NCI-H446 (cell line): ENCODE measurements at places on chromosomes 13 and 19.
A peak's percentile ranks its signal among the peaks of the same experiment; 100 is the strongest.

DNA sequence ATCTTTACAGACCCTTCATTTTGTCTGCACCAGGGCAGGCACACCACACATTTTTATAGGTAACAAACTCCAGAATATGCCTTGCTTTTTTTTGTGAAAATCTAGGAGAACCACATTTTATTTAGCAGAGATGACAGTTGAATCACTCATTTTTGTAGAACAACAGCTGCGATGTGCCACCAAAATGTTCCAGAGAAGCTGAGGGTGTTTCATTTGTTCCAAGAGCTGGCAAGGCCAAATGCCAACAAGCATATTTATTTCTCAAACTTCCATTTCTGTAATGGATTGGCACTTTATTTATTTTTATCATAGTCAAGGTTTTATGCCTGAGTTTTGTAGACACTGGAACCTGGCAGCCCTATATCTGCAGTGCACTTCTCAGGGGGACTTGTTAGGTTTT lies 10.4 kb downstream of the OLFM4 start:
- DNase-seq, result no peak

GRCh38 chr19:1302533-1303239 lies 17.0 kb downstream of the EFNA2 start:
- DNase-seq, result no peak

DNA sequence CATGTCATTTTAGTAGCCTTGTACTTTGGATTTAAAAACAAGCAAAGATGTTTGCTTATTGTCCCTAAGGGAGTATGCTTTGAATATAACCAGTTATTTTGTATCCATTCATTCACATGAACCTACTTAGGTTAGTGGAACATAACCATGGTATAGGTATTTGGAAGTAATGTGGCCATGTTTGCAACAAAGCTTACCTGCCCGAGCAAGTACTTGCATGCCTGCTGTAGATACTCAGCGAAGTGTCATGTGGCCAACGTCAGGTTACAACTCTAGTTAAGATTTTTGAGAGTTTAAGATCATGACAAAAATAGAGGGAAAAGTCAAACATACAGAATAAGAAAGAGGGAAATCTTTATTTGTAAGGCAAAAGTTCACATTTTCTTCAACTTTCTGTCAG lies 57.2 kb downstream of the COG6 start:
- no peak for DNase-seq

- no peak for DNase-seq
These were observed 1001.1 kb downstream of the OLFM4 start for GRCh38 chr13:54029720-54030119.

DNA sequence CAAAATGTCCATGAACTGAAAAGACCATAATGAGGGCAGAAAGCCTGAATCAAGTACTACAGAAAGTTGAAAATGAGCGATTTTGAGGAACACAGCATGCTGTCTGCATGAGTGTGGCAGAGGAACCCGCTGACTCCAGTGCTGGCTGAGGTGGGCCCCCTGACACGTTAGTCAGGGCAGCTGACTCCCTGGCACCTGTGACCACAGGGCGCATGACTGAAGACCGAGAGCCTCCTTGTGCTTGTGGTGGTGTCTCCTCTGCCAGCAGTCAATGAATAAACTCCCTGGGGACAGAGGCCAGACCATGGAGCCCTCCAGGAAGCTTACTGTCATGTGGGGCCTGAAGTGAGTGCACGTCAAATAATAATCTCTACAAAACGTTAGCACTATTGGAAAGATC lies 38.4 kb upstream of the VSTM2B start:
- no peak for DNase-seq

DNA sequence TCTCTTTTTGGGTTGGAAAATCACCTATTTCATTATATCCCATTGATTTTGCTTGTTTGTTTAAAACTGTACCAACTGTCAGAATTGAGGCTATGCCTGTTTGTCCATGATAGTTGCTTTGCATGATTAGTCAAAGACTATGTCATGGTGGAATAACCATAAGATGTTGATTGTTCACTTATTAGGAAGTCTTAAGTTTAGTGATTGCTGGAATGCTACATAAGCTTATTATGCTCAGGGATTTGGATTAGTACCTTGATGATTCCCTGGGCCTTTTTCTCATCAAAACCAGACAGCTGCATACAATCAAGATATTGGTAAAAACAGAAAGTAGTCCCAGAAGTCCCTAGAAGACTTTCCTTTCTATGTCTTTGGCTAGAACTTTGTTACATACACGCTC lies 954.7 kb downstream of the PCDH9 start:
- no peak for DNase-seq

DNA sequence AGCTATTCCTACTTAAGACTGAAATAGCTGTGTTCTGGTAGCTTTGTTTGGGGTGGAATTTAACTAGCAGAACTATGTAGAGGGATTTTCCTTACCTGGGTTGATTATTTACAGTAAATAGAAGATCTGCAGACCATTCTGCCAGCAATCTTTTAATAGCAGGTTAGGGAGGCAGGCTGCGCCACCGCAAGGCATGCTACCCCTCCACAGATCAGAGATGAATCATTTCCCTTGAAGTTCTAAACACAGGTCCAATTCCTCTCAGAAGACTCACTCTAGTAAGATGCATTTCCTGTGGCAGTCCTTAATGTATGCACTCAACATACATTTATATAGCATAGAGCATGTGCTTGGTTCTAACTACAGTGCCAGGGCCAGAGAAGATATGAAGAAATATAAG lies 109.0 kb downstream of the TNFRSF19 start:
- DNase-seq, result no peak

GRCh38 chr19:13926715-13927114 lies 11.5 kb downstream of the PODNL1 start:
- DNase-seq, result no peak

DNA sequence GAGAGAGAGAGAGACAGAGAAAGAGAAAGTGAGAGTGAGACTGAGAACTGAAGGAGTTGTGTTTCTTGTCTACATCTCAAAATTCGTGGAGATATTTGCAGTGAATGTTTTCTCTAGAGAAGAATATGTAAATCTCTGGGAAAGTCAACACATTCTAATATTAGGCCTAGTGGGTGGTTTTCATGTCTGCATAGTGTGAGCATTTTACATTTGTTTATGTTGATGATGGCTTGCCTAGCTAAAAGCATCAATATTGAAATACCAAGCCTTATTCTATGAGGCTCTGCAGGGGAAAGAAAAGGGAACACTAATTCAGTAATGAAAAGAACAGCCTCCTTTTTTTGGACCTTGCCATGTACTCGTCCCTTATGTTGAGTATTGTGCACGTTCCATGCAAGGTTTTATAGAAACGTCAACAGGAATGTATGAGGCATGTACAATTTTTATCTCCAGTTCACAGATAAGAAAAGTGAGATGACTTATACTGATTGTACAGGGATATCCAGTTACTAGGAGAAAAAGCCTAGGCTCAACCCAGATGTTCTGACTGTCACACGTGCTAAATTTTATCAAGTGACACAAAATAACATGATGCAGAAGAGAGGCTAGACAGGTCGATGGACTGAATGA lies 1288.9 kb upstream of the SLC10A2 start:
- no peak for DNase-seq

GRCh38 chr13:80214521-80214991 lies 126.4 kb downstream of the SPRY2 start:
- DNase-seq, result no peak

DNA sequence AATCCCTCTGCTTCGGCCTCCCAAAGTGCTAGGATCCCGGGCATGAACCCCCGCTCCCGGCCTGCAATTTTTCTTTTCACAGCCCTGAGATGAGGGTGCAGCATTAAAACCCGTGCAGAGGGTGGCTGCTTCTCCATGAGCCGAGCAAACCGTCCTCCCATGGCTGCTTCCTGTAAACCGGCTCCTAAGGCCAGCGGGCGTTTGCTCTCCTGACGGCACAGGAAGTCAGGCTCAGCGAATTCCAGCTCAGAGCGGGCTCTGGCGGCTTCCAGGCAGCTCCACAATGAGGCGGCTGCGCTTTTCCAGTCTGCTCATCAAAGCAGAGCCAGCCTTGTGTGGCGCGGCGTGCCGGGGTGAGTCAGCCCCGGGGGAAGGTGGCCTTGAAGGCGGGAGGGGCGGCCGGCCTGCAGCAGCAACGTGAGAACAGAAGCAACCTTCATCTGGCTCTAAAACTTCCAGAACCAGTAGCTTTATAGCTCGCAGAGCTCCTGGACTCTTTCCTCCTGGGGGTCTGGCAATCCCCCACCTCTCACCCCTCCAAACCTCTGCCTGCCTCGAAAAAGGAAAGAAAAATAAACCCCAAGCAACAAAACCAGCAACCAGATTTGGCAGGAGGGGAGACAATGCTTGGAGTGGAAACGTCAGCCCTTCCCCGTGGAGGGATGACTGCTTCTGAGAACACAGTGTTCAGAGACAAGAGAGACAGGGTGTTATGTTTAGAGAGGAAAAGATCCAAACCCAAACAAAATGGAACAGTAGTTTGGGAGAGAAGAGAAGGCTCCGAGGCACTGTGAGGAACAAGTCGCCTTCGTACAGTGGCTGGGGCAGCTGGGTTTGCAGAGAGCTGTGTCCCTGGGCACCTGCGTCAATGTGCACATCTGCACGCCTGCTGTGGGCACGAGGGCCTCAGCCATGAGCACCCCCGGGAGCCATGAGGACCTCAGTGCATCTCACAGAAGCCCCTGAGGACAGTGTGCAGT lies 67.8 kb downstream of the GADD45B start:
- peak; percentile 92 for DNase-seq

- no peak for DNase-seq
These were observed 58.6 kb upstream of the WDFY2 start for GRCh38 chr13:51525567-51526167.

DNA sequence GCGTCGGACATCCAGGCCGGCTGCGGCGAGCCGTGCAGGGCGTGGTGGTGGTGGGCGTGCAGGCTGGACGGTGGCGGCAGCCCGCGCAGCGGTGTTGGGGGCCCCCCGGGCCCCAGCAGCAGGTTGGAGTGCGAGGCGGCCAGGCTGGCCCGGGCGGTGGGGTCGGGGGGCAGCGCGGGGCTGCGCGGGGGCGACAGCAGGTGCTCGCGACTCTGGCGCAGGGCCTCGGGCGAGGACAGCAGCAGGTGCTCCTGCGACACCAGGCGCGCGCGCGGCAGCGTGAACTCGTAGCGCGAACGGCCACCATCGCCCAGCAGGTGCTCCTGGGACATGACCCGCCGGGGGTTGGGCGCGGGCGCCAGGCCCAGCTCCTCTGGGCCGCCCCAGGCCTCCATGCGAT lies 9.8 kb downstream of the SHISA7 start:
- DNase-seq, result no peak

- DNase-seq, result no peak
These were observed 40.7 kb upstream of the STARD13 start for GRCh38 chr13:33326246-33326645.

DNA sequence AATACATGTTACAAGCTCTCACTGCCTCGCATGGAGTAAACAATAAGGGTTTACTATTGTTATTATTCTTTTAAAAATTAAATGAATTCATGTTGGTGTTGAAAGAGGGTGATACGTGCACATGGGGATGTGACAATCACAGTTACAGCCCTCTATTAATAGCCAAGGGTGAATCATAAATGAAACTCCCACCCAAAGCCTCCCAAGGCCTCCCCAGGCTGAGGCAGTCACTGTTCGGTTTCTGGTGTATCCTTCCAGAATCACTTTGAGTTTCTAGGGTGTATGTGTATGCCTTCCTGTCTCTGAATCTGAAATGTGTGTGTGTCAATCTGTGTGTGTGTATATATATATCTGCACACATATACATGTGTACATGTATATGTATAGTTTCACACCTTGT lies 73.4 kb downstream of the AKAP11 start:
- no peak for DNase-seq

GRCh38 chr13:35349673-35350278 lies 126.7 kb downstream of the MAB21L1 start:
- no peak for DNase-seq

- no peak for DNase-seq
These were observed 16.6 kb downstream of the OLFM4 start for GRCh38 chr13:53045189-53045588.

DNA sequence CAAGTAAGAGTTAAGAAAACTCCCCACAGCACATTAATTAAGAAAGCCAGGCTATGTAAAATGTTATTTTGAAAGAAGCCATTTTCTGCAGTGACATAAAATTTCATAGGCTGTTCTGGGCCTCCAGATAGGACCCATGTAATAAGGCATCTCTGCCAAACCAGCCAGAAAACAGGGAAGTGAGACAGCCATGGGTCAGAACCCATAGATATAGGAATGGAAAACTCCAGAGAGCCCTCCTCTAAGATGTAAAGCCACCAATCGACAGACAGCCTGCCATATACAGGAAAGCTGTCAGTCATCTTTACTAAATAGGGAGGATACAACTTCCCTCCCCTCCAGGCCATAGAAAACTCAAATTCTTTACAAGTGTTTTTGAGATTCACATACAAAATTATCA lies 493.3 kb downstream of the COG6 start:
- no peak for DNase-seq

GRCh38 chr19:46176116-46176860 lies 28.2 kb downstream of the IGFL2 start:
- DNase-seq, result no peak

DNA sequence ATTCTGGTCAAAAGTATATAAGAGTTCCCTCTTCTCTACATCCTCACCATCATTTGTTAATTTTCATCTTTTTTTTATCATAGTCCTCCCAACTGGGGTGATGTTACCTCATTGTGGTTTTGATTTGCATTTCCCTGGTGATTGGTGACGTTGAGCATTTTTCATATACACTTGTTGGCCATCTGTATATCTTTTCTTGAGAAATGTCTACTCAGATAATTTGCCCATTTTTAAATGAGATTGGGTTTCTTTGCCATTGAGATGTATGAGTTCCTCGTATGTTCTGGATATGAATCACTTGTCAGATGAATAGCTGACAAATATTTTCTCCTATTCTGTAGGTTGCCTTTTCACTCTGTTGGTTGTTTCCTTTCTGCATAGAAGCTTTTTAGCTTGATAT lies 2.4 kb downstream of the CD33 start:
- DNase-seq, result no peak

DNA sequence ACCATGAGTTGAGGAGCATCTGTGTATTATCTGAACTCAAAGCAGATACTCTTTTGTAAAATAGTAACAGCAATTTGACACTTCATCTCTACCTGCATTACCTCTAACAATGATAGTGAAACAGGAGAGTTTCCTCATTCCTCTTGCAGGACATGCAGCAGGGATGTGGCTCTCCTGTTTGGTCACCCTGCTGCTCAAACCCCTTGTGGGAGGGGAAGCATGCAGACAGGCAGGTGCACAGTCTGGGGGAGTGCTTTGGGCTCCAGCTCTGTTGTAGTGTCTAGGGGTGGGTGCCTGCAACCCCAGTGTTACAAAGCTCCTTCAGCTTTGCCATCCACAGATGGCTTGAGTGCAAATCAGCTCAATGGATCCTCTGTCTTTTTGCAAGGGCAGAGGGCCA lies 827.6 kb downstream of the DACH1 start:
- no peak for DNase-seq

DNA sequence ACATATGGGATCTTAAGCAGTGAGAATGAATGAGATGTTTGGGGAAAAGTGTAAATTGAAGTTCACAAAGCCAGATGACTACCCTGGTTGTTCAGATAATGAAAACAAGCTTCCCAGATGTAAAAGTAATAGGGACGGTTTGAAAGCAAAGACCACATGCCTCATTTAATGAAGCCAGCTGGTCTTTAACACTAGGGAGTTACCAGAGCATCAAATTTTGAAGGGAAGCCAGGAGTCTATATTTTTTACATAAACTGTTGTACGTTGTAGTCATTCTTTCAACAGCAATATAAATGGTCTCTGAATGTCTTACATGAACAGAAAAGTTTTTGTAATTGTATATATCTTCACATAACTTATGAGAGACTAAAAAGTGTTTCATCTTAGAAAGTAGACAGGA lies 2604.5 kb upstream of the PCDH20 start:
- peak; percentile 2 for DNase-seq

- no peak for DNase-seq
These were observed 23.8 kb downstream of the ZSWIM9 start for GRCh38 chr19:48194041-48194843.

GRCh38 chr19:39397360-39398296 lies 6.5 kb downstream of the MED29 start:
- DNase-seq, result peak; percentile 31
